ENCODE measurements at places on chromosomes 3 and 15. TPM values are rescaled to one million over a fixed set of nuclear protein-coding genes. Genes with fewer than 3 reads are reported as not detected.

EDC3 gene
- total RNA-seq = 11.3 TPM

TNNC1 gene
- total RNA-seq = 2.0 TPM

NR1I2 gene
- not detected for total RNA-seq

MTMR10 gene
- 21.3 TPM for total RNA-seq

GP9 gene
- not detected for total RNA-seq

UNC13C gene
- 0.81 TPM for total RNA-seq

GOLGA8M gene
- not detected for total RNA-seq

ALG1L2 gene
- total RNA-seq = not detected

C3orf85 gene
- not detected for total RNA-seq

AGBL1 gene
- not detected for total RNA-seq

CRBN gene
- total RNA-seq = 70.9 TPM

ANKUB1 gene
- total RNA-seq = not detected

TBC1D5 gene
- total RNA-seq = 145 TPM

RPLP1 gene
- 245 TPM for total RNA-seq
